HuH-7 (cell line): ENCODE measurements at places on chromosomes 5 and 9.

GRCh38 chr5:127609957-127610356 is 38.9 kb upstream of the CTXN3 start:
- DNase-seq, result no peak

GRCh38 chr5:149902177-149902576 is 42.4 kb downstream of the PDE6A start:
- DNase-seq, result peak; percentile 29

- DNase-seq, result no peak
Measured at GRCh38 chr5:169253071-169253470, 47.9 kb downstream of the SLIT3 start.

- no peak for DNase-seq
Measured at GRCh38 chr5:169667896-169668674, 31.0 kb downstream of the DOCK2 start.

DNA sequence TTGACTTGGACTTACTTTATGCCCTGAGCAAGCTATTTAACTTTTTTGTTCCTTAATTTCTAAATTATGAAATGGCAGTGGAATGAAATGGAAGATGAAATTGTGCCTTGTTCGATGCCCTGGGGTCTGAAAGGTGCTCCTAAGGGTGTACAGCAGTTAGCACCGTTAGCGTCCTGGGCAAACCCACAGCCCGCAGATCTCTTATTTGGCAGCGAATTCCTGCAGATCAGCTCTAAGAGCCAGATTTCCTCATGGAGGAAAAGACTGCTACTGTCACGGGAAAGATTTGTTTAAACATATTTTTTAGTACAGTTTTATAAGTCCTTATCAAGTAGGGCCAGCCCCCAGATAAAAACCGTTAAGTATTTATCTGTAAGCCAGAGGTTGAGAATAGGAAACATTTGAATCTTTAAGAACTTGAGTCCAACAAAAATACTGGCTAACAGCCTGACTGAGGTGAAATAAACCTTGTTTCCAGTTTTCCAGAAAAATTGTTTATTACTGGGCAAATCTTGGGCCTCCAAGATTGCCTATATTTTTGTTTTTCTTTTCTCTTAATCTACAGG is 216.5 kb upstream of the DMRT1 start:
- DNase-seq, result no peak

GRCh38 chr9:87613265-87614111 is 112.4 kb upstream of the CTSL start:
- peak; percentile 36 for DNase-seq

DNA sequence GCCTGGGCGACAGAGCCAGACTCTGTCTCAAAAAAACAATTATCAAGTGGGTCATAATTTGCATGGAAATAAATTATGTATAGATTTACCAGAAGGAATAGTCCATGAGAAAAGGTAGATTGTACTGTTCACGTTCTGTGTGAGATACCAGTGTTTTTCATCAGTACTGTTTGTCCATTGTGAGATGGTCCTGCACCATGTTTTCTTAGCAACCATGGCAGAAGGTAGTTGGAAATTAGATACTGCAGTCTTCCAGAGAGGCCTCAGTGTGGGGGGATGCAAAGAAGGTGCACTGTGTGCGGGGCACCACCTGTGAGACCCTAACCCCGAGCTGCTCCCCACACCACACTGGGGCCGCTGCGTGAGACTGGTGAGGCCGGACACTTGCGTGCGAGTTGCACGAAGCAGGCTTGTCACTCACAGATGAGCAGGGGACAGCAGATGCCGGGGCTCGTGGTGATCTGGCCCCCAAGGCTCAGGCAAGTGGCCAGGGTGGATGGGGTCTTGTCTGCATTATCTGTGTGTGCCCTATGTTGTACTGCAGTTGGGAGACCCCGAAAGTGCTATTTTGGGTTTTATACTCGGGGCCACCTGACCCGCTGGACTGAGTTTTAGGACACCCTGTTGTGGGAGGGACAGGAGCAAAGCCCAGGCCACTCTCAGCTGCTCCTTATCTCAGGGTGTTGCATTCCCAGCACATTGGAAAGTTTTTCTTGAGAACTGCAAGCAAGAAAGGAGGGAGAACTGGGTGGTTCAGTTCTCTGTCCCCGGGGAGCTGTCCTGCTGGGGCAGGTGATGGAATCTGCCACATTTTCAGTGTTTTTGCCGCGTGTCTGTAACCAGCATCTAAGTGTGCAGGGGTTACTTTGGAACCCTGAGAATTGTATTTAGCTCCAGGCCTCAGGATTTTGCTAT is 61.9 kb downstream of the EHMT1 start:
- no peak for DNase-seq

DNA sequence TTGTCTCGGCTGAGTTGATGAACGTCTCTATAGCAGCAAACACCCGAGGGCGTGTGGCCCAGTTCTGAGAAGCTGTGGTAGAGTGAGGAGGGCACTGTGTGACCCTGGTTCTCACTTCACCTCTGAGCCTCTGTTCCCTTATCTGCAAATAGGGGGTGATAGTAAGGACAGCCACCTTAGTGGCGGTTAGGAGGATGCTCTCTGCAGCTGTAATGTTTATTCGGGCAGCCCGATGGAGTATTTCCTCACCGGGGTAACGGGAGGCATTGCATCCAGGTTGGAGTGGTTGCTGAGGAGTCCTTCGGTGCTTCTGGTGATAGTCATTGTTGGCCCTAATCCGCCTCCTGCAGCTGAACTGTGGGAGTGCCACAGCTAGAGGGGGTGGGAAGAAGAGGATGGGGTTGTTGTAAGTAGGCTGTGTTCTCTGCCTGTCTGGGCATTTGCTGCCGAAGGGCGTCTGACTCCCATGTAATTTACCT is 13.9 kb downstream of the PRRC2B start:
- DNase-seq, result no peak

GRCh38 chr9:1880038-1880565 is 135.0 kb upstream of the SMARCA2 start:
- DNase-seq, result no peak

GRCh38 chr5:146721073-146721815 is 157.3 kb downstream of the PPP2R2B start:
- no peak for DNase-seq

DNA sequence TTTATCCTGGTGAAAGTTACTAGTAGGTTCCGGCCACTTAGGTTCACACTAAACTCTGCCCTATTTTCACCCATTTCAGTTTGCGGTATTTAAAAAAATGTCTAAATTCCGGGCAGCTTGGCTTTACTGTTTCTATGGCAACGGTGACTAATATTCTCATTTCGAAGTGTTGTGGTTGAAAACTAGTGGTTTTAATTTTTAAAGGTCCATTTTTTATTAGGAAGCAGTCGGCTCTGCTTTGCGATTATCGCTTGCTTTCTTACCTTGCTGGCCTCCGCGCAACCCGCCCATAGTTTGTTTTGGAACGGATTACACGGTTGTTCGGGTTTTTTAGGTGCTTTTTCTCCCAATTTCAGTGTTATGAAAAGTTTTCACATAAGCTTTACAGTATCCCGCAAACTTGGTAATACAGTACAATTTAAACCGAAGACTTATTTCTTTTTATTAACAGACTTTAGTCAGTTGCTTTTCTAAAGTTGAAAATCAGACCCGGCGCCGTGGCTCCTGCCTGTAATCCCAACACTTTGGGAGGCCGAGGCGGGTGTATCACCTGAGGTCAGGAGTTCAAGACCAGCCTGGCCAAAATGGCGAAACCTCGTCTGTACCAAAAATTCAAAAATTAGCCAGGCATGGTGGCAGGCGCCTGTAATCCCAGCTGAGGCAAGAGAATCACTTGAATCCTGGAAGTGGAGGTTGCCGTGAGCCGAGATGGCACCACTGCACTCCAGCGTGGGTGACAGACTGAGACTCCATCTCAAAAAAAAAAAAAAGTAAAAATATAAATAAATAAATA is 1.6 kb downstream of the KDM4C start:
- no peak for DNase-seq

DNA sequence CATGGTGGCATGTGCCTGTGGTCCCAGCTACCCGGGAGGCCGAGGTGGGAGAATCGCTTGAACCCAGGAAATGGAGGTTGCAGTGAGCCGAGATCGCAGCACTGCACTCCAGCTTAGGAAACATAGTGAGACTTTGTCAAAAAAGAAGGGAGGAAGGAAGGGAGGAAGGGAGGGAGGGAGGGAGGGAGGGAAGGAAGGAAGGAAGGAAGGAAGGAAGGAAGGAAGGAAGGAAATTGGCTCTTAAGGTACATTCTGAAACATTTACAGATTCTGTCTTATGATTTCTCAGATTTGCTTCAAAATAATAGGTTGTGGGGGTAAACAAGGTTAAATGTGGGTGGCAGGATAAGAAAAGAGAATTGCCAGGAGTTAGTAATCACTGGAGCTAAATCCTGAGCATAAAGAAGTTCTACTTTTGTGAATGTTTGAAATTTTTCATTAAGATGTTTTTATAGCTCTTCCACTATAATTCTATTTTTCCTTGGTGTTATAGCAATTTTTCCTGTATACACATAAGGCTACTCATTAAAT is 2.1 kb upstream of the UGT3A2 start:
- DNase-seq, result no peak

GRCh38 chr5:172913117-172913850 is 45.9 kb upstream of the RPL26L1 start:
- DNase-seq, result no peak
